CD4-positive, alpha-beta T cell treated with Interleukin-1 beta for 1 hour (primary cell): ENCODE measurements at places on chromosomes 2 and 18.

DNA sequence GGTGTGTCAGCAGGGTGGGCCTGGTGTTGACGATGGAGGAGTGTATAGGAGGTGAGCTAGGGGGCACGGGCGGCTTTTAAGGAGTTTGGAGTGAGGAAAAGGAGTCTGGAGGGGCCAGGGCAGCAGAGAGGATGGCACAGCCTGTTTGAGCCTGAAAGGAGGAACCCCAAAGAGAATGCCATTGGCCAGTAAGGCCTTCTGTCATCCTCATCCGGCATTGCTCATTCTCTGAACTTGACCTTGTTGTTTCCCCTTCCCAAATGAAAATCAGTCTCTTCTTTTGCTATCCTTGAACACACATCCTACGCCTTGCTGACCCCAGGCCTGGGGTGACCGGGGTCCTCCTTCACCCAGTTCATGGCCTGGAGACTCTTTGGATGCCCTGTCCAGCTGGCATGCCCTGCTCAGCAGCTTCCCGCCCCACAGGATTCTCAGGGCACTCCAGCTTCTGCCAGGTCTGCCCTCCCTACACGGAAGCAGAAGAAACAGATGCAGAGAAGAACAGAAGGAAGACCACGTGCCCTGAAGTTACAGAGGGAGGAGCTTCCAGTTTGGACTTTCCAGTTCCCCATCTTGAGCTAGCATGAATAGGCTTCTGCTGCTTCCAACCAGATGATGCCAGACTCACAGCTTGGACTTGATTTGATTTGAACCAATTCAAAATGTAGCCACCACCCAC is 20.5 kb upstream of the KIF3C start:
- peak; percentile 54 for DNase-seq

- no peak for DNase-seq
Observed at GRCh38 chr18:10149768-10150556, 236.1 kb downstream of the VAPA start.

GRCh38 chr18:9032519-9032918 is 70.0 kb upstream of the NDUFV2 start:
- DNase-seq, result no peak

- no peak for DNase-seq
Observed at GRCh38 chr2:240201866-240202265, 61.4 kb upstream of the OTOS start.

DNA sequence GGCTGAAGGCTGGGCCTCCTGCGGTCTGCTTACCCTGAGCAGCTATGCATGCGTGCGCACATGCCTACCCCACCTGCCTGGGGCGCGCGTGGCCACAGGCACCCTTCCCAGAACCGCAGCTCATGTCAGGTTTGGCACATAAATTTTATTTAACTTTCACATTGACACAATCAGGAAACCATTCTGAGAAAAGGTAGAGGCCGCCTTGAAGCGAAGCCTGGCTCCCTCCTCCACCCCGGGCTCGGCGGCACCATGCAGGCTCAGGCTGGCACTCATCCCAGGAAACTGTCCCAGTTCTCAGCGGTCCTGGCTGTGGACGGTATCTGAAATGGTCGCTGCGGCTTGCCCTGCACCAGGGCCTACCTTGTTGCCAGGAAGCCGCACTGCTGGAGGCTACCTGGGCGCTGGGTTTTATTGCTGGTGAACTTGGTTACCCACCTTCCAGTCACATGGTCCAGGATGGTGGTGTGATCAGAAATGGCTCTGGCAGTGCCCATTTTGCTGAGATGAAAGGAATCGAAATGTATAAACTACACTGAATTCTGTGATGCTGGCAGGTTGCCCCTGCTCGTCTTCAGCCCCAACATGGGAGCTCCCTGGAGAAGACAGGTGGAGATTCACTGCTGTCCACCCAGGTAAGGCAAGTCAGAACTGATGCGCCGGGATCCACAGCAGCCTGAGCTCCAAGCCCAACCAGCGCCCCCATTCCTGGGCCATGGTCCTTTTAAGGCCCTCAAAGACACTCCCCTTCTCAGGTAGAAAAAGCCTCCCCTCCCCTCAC is 25.5 kb downstream of the CHST10 start:
- DNase-seq, result no peak

DNA sequence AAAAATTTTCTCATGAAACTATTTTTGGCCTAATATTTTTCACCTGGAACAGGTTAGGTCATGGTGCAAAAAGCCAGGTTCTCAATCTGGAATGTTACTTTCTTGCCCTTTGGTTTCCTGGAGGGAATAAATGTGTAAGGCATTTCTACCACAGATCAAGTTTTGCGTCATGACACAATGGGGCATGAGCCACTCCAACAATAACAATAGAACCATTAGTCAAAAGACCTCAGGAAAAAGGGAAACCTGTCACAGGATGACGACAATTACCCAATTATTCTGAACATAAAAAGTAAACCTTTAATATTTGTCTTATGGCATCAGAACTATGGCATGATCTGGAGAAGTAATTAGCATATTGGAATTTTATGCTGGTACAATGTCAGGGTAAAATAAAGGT is 88.2 kb upstream of the HNRNPA3 start:
- DNase-seq, result no peak
